NCI-H1092 (cell line): ENCODE measurements at places on chromosomes 2 and 18.

GRCh38 chr2:146489386-146489785 lies 1355.4 kb upstream of the ACVR2A start:
- DNase-seq = no peak

GRCh38 chr2:155200753-155201152 lies 502.3 kb downstream of the KCNJ3 start:
- no peak for DNase-seq

GRCh38 chr2:8197101-8197500 lies 484.8 kb upstream of the ID2 start:
- no peak for DNase-seq

DNA sequence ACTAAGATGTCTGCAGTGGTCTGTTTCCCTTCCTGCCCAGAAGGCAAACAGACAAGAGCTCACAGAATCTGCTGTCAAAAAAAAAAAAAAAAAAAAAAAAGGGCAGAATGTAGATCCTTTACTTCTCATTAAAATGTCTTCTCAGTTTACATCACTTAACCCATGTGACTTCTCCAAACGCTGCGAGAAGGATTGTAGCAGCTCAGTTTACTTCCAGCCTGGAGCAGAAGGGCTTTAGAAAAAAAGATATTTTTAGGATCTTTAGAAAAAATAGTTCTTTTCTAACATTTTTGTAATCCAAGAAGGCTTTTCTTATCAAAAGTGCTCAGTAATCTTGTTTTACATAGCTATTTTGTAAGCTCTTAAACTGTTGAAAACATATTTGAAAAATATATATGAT lies 425.4 kb downstream of the CNTNAP5 start:
- DNase-seq = no peak

DNA sequence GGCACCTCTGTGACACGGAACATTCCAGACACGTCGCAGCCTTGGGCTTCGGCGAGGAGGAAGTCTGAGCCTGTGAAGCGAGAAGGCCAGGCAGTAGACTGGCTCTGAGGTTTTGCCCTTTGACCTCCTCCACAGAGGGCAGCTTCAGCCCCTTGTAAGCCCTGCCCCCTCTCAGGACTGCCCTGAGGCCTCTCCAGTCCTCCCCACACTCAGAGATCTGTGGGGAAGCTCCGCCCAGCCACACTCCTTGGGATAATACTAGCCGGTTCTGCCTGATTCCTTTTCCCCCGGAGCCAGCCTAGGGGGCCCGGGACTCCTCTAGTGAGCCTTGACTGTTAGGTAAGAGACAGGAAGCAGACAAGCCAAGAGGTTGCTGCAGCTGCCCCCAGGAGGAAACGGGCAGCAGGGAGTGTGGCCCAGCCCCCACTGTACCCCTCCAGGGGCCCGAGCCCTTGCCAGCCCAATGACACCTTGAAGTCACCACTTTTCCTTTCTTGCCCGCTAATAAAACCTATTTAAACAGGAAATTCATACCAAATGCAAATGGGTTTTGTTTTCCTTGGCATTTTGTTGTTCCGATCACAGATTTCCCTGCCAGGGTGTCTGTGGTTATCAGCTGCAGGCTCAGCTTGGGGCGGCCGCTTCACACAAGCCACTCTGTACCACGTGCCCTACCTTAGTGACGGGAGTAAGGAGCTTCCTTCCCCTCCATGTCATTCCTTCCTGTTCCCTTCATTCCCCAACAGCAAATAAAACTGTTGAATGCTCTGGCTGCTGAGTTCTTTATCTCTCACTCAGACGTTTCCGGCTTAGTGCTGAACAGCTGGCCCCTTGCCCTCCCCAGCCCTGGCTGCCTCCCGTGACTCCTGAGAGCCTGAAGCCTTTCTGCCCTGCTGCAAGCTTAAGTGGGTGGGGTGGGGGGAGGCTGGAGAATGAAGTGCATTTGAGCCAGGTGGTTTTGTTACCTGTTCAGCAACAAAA lies 124.7 kb downstream of the CABLES1 start:
- DNase-seq = peak; percentile 85

- no peak for DNase-seq
Measured at GRCh38 chr18:76203552-76203951, 291.5 kb downstream of the ZNF516 start.

- DNase-seq = no peak
Measured at GRCh38 chr2:122859260-122859659, 1103.8 kb downstream of the TSN start.

- no peak for DNase-seq
Measured at GRCh38 chr2:168685600-168686451, 116.6 kb upstream of the NOSTRIN start.

DNA sequence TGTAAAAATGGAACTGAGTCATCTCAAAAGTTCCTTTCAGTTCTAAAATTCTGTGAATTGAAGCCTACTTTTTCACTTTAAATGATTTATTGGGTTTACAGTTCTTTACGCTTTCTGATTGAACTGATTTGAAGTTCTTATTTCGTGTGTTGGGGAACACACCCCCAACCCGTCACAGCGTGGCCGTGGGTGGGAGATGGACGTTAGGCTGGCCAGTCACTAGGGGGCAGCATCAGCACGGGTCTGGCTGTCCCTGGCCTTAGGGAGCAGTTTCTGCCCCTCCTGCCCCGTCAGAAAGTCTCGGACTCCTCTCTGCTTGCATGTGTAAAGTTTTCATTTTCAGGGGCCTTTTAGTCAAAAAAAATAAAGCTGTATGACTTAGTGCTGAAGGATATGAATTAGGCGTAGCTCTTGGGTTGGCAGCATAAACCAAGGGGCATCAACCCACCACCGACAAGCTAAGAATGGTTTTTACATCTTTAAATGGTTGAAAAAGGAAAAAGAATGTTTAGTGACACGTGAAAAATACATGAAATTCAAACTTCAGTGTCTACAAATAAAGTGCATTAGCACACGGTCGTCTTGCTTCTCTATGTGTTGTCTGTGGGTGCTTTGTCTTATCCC lies 63.4 kb downstream of the ZCCHC2 start:
- peak; percentile 47 for DNase-seq

DNA sequence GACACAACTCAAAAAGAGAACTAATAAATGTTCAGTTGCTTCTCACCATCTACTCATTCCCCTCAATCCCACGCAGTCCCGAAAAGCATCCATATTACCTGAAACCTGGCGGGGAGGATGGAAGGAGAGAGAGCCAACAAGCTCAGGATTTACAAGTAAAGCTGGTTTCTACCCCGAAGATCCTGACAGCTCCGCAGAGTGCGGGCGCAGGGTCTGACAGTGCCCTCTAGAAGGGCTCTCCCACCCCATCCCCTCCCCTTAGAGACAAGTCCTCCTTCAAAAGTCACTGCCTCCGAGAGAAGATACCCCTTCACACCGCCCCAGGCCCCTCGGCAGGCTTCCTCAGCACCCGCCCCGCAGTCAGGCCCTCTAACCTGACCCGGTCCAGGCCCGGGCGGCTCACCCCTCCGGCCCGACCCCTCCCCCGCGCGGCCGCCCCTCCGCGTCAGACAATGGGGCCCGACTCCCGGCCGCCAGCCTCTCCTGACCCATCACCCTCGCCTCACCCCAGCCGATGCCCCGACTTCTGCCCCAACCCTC lies 550 bp downstream of the RAB1A start:
- DNase-seq = no peak

DNA sequence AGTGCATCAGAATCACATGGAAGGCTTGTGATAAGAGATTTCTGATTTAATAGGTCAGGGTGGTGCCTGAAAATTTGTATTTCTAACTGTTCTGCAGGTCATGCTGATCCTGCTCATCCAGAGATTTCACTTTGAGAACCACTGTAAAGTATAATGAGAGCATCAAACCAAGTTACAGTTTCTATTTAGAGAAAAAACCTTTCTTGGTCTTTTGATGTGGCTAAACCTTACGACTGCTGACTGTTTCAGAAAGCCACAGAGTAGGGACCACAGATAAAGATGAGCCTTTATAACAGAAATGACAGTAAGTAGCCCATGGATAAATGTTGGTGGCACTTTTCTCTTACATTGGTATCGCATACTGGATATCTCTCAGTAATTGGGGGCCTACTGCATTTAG lies 109.4 kb upstream of the FANCL start:
- no peak for DNase-seq

- DNase-seq = no peak
Measured at GRCh38 chr2:109478906-109479493, 134.8 kb downstream of the SEPTIN10 start.

GRCh38 chr2:113848758-113849415 lies 41.0 kb upstream of the ACTR3 start:
- no peak for DNase-seq

DNA sequence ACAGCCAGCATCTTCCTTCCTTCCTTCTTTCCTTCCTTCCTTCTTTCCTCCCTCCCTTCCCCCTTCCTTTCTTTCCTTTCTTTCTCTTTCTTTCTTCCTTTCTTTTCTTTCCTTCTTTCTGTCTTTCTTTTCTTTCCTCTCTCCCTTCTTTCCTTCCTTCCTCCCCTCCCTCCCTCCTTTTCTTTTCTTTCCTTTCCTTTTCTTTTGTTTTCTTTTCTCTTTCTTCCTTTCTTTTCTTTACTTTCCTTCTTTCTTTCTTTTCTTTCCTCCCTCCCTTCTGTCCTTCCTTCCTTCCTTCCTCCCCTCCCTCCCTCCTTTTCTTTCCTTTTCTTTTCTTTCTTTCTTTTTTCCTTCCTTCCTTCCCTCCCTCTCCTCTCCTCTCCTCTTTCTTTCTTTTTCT lies 296.0 kb upstream of the LRRTM4 start:
- DNase-seq = no peak

- no peak for DNase-seq
Measured at GRCh38 chr18:11851806-11852337, 659 bp downstream of the CHMP1B start.

- no peak for DNase-seq
Measured at GRCh38 chr18:6782861-6783260, 53.3 kb downstream of the ARHGAP28 start.

DNA sequence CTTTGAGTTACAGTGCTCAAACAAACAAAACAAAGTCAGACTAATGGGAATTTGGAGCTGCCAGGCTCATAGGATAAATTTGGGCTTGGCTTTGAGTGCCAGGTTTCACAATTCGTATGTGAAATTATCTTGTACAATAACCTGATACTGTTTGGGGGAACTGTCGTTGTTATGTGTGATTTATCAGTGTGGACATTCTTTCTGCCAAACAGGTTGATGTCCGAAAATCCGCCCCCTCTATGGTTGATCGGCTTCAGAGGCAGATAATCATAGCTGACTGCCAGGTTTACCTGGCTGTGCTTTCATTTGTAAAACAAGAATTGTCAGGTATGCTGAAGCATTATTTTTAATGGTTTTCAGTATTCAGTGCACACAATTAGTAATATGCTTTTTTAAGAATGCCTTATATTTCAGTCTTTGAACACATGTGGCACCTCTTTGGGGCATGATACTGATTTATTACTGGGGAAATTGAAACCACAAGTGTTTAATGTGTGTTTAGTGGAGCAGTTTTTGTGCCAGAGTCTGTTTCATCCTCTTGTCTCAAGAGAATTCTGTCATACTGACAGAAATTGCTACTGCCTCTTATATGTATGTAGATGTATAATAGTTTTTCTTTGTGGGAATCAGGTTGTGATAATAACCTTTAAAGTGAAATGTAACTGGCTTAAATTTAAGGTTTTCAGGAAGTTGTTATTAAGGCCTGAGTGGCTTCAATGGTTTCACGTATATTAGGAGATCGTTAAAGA lies 54.6 kb downstream of the TTC39C start:
- DNase-seq = no peak

- DNase-seq = no peak
Measured at GRCh38 chr2:4012197-4012596, 308.8 kb downstream of the DCDC2C start.

- DNase-seq = no peak
Measured at GRCh38 chr2:157592948-157593347, 35.7 kb downstream of the ACVR1C start.

DNA sequence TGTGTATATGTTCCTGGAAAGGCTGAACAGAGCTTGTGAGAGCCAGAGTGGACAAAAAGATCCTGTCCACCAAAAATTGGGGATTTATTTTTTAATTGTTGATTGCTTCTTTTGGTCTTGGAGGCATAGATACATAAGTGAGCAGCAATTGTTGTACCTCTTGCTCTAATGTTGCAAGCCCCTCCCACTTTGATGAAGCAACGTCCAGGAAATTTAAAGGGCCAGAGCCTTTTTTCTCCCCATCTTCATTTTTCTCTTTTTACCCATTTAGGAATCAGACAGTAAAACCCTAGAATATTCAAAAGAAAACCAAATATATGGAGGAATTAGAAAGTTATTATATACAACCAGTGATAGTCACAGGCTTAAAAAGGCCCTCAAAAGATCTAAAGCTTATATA lies 871.8 kb upstream of the NRXN1 start:
- no peak for DNase-seq

DNA sequence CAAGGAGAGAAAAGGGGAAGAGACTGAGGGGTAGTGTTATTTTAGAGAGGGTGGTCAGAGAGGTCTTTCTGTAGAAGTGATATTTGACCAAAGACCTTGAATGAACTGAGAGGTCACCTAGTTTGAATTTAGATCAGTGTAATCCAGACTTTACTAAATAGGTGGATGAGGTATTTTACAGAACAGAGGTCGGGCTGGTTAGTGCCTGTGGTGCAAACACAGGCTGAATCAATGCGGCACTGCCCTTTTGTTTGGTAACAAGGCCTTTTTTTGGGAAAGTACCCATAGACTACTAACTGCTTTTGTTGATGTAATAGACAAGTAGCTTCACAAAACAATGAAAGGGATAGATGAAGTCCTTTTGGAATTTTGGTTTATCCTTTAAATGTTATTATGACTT lies 15.9 kb downstream of the RAPGEF4 start:
- DNase-seq = no peak

GRCh38 chr18:9136315-9137155 lies at the start of gene ANKRD12:
Gene ANKRD12, plus strand, starts transcription at chr18:9136781. Its CDS starts 45,652 bp downstream, at chr18:9182433.
- DNase-seq = peak; percentile 75

GRCh38 chr2:47086054-47086471 lies 69.0 kb downstream of the STPG4 start:
- no peak for DNase-seq

DNA sequence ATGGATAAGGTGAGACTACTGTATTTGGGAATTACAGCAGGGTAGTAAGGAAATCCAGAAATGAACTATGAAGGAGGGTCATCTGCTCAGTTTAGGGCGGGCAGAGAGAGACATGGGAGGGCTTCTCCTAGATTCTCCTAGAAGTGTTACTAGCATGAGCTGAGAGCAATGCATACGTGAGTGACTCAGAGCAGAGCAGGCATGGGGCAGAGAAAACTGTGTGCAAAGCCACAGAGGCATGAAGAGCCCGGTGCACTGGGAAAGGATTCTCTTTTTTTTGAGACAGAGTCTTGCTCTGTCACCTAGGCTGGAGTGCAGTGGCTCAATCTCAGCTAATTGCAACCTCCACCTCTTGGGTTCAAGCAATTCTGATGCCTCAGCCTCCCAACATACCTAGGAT lies 116.2 kb downstream of the SOCS6 start:
- no peak for DNase-seq

GRCh38 chr18:48676756-48677368 lies 138.0 kb downstream of the CTIF start:
- peak; percentile 58 for DNase-seq

DNA sequence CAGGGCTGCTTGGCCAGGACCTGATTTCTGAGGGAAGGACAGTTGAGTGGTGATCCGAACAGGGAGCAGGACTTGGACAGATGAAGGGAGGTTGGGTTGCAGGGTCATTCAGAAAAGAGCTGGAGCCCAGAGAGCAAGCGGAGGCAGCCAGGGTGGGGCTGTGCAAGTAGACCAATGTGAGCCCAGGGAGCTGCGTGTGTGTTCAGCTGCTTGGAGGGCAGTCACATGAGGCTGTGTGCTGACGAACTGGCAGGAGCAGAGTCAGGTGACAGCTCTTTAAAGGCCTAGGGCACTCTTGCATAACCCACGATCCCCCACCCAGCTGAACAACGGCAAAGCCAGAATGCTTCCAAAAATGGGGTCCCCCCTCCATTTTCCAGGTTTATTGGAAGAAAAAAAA lies 4.6 kb upstream of the MLPH start:
- peak; percentile 86 for DNase-seq

GRCh38 chr2:128722489-128722888 lies 403.8 kb upstream of the HS6ST1 start:
- no peak for DNase-seq
